NCI-H1092 (cell line): ENCODE measurements at places on chromosomes 13 and 19.

GRCh38 chr19:11125994-11126685 lies 29.4 kb downstream of the SPC24 start:
- DNase-seq, result peak; percentile 31

GRCh38 chr19:6263735-6264444 lies 15.9 kb downstream of the MLLT1 start:
- no peak for DNase-seq

GRCh38 chr19:45553464-45553863 lies 31.1 kb downstream of the OPA3 start:
- DNase-seq, result no peak

DNA sequence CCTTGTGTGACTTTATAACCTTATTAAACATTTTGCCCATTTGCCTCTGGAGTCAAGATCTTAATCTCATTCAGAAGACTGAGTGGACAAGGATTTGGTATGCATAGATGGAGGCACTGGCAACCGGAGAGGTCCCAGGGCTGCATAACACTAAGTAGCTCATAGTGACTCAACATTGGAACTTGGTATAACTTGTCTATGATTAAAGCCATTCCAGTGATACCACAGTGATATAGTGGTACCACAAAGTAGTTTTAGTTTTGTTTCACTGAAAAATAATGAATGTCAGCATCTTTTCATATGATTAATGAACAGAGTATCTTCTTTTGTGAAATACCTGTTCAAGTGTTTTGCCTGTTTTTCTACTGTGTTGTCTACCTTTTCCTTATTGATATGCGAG lies 26.4 kb downstream of the CDK8 start:
- DNase-seq, result no peak

DNA sequence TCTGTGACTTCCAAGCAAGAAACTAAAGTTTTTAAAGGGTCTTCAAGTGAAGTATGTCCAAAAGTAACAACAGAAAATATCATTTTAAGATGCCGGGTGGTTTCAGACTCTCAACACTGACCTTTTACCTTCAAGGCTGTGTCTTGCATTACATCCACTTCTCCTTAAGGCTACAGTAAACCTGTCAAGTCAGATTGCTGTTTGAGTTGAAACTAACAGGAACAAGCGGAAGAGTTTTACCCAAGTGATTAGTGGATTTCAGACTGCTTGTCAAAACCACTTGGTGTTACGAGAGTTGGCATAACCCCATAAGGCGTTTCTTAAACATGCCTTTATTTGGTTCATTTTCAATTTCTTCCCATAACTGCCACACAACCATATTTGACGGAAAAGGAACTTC lies 283.1 kb downstream of the DCT start:
- DNase-seq, result no peak

DNA sequence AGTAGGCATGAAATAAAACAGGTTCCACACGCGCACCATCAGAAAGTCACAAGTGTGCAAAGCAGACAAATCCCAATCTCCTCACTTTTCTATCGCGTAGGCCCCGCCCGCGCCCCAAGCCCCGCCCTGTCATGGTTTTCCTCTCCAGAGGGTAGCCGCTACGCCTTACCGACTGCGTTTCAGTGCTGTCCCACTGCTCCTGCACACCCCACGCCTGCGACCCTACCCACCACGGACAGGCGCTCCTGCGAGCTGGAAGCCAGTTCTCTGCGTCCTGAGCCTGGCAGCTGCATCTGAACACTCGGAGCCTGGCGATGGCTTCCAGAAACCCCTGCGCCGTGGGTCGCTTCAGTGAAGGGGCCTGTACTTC lies 379 bp upstream of the ZNF470 start:
- peak; percentile 0 for DNase-seq

- no peak for DNase-seq
Measured at GRCh38 chr19:55247621-55248099, 11.2 kb downstream of the PPP6R1 start.

GRCh38 chr19:31350693-31351055 lies 1.4 kb upstream of the TSHZ3 start:
- no peak for DNase-seq

DNA sequence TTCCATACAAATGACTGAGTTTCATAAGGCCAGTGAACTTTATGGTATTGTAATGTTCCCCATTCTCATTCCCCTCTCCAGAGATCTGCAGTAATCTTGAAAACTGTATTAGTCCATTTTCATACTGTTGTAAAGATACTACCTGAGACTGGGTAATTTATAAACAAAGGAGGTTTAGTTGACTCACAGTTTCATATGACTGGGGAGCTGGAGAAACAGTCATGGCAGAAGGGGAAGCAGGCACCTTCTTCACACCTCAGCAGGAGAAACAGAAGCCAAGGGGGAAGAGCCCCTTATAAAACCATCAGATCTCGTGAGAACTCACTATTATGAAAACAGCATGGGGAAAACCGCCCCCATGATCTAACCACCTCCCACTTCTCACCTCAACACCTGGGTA lies 318.7 kb upstream of the KLF12 start:
- no peak for DNase-seq

DNA sequence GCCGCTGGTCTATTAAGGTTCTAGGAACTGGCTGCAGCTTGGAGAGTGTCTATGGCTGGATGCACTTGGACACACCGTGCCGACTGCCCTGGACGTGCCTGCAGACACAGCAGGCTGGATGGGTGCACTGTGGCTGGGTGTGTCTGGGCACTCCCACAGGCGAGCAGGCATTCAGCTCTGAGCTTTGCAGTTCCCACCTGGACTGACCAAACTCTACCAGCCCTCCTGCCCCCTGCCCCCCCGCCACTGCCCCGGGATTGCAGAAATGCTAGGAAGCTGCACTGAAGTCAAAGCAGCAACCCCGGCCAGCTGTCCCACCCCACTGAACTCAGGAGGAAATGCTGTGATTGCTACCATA lies 7.0 kb upstream of the LRP3 start:
- no peak for DNase-seq

DNA sequence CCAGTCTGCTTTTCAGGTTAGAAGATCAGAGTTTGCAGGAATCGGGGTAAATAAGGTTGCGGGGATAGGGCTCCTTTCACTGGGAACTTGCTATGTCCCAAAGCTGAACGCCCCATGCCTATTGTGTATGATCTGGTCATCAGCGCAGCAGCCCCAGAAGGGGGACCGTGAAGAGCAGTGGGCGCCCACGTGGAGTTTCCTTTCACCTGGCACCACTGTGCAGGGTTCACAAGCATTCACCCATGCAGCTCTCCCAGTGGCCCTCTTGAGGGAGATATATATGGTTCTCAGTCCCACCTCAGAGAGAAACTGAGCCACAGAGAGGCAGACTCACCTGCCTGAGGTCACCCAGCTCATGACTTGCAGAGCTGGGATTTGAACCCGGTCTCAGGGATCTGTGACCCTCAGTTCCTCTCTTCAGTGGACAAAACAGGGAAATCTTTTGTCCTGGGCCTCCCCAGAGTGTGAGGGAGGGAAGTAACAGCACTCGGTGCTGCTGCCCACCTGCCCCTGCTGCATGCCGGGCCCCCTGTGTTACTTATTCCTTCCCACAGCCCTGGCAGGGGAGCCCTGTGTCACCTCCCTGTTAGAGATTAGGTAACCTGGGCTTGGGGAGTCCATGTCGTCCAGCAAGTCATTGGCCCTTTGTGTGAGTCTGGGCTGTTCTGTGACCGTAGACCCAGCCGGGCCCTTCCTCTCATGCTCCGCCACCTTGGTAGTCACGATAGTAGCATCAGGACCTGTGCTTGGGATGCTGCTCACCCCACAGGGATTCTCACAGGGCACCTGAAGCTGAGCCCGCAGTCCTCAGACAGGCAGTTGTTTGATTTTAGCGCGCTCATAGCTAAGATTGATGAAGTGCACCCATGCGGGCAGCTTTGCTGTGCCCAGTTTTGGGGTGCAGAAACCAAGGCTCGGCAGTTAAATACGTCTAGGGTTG lies 27.9 kb downstream of the PPP5C start:
- no peak for DNase-seq

- no peak for DNase-seq
Measured at GRCh38 chr13:24187185-24187584, 26.7 kb downstream of the SPATA13 start.

DNA sequence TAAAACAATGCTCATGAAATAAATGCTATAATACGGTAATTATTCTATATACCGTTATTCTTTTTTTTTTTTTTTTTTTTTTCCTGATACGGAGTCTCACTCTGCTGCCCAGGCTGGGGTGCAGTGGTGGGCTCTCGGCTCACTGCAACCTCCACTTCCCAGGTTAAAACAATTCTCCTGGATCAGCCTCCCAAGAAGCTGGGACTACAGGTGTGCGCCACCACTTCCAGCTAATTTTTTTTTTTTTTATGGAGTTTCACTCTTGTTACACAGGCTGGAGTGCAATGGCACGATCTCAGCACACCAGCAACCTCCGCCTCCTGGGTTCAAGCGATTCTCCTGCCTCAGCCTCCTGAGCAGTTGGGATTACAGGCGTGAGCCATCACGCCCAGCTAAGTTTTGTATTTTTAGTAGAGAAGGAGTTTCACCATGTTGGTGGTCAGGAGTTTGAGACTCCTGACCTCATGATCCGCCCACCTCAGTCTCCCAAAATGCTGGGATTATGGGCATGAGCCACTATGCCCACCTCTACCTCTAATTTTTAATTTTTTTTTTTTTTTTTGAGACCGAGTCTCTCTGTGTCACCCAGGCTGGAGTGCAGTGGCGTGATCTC lies 6.9 kb downstream of the PPP1R15A start:
- no peak for DNase-seq

DNA sequence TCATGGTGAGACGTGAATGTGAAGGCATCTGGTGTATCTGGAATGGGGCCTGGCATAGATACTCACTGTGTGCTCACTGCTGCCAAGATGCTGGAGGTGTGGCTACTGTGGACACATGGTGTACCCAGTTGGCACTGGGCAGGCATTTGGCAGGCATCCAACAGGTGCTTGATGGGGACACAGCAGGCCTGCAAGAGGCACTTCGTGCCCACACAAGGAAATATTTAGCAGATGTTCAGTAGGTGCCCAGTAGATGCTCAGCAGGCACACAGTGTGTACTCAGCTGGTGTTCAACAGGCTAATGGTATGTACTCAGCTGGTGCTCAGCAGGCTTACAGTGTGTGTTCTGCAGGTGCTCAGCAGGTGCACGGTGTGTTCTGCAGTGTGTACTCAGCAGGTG lies 14.2 kb downstream of the CRTC1 start:
- peak; percentile 54 for DNase-seq

DNA sequence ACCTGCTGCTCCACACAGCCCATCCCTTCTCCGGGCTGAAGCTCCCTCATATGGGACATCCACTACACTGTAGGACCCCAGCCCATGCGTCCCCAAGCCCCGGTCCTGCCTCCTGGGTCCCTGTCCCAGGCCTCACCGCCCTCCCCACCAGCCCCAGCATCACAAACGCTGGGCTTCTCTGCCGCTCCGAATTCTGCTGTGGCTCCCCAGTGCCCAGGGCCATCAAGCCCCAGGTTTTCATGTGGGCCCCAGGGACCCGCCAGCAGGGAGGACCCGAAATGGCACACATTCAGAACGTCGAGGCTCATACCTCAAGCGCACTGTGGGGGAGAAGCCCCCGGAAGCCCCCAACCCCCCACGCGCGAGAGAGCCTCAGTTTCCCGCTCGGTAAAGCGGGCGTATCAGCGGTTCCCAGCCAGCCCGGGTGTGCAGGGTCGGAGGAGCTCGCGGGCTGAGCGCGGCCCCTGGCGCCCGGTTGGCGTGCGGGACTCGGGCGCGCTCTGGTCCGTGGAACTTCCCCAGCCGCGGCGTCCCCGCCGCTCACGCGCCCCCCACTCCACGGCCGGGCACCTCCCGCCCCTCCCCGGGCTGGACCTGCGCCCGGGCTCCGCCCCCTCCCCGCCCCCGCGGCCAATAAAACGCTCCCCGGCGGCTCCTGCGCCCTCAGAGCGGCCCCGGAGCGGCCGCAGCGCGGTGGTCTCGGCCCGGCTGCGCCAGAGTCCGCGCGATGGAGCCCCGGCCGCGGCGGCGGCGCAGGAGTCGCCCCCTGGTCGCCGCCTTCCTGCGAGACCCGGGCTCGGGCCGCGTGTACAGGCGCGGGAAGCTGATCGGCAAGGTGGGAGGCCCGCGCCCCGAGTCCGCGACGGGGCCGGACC lies at the start of gene PLK5:
TSS of gene PLK5 (plus strand) at position 666 of the 875 bp plus-strand sequence. CDS start 2,920 bp downstream, outside the sequence.
- no peak for DNase-seq

- no peak for DNase-seq
Measured at GRCh38 chr19:3365836-3366752, at the start of gene NFIC. Gene NFIC (plus strand): TSS chr19:3366583. CDS start chr19:3366637, 54 bp downstream.

GRCh38 chr13:41767801-41768200 lies 193.1 kb downstream of the VWA8 start:
- DNase-seq, result no peak
